Activated T-helper 2 cell treated with anti-CD3 and anti-CD28 coated beads, Interferon-gamma antibody, Interleukin-2, Interleukin-4, amounts not matched to agents 10 μg/mL and 5 μg/mL and 100 μg/mL, durations not matched to agents 14 hours and 24 hours and 36 hours (primary cell): ENCODE measurements at places on chromosomes 16 and 17. TPM values are rescaled to one million over a fixed set of nuclear protein-coding genes. Genes with fewer than 3 reads are reported as not detected.
A peak's percentile ranks its signal among the peaks of the same experiment; 100 is the strongest.

DNA sequence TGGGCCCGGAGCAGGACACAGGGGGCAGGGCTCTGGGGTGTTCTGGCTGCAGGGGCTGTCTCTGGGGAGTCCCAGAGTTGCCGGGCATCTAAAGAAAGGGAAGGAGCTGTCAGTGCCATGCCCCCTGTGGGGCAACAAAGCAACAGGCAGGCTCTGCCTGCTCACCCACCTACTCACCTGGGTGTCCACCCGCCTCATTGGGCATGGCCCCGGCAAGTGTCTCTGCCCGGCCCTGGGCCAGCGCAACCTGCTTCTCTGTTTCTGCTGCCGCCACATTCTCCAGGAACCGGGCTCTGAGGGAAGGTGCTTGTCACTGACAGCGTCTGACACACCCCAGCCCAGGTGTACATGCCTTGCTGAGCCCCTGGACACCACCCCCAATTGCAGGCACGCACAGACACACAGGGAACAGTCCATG, 7.3 kb downstream of the TMEM208 start:
- DNase-seq, result no peak
- H3K27me3 ChIP-seq, result no peaks in the 10 kb centered on the region
- peaks cover 84% of the 10 kb centered on the region for H3K36me3 ChIP-seq
- peaks cover 5% of the 10 kb centered on the region for H3K4me1 ChIP-seq

GRCh38 chr16:6856578-6856977, 476.1 kb upstream of the RBFOX1 start:
- no peak overlapping the region for H3K27ac ChIP-seq
- H3K4me3 ChIP-seq, result no peak overlapping the region
- no peaks in the 10 kb centered on the region for H3K27me3 ChIP-seq
- no peak for DNase-seq
- H3K36me3 ChIP-seq, result no peaks in the 10 kb centered on the region

GRCh38 chr17:17455173-17455572, 21.6 kb upstream of the MED9 start:
- H3K4me3 ChIP-seq, result no peak overlapping the region
- no peak for DNase-seq
- H3K36me3 ChIP-seq, result no peaks in the 10 kb centered on the region
- no peaks in the 10 kb centered on the region for H3K27me3 ChIP-seq
- H3K4me1 ChIP-seq, result no peaks in the 10 kb centered on the region

GRCh38 chr16:26765087-26765486, 301.6 kb upstream of the C16orf82 start:
- H3K27ac ChIP-seq, result no peak overlapping the region
- H3K27me3 ChIP-seq, result peaks cover 7% of the 10 kb centered on the region
- H3K36me3 ChIP-seq, result no peaks in the 10 kb centered on the region
- no peak overlapping the region for H3K4me3 ChIP-seq
- H3K4me1 ChIP-seq, result peaks cover 3% of the 10 kb centered on the region
- no peak for DNase-seq

DNA sequence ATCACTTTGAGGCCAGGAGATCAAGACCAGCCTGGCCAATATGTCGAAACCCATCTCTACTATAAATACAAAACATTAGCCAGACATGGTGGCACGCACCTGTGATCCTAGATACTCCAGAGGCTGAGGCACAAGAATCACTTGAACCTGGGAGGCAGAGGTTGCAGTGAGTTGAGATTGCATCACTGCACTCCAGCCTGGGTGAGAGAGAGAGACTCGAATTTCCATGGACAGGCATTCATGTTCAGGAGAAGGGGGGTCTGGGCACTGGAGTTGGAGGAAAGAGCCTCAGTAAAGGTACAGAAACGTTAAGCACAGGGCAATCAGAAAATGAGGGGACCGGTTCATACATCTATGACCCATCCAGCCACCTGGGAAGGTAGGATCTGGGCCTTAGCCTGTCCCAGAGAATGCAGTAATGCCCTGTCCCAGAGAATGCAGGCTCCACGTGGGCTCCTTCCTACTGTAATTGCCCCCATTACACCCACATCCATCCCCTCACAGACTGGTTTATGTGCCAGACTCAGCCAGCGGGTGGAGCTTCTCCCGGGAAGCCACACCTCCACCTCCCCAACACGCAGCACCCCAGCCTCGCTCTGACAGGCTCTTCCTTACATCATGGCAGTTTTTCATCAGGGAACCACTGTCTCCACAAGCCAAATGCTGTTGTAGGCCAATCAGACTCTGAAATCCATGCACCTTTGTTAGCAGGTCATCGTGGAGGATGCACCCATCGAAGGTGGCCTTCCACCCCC, 21.6 kb upstream of the ARL4D start:
- peaks cover 22% of the 10 kb centered on the region for H3K36me3 ChIP-seq
- no peak overlapping the region for H3K27ac ChIP-seq
- no peak for DNase-seq
- H3K27me3 ChIP-seq, result no peaks in the 10 kb centered on the region

The MRC2 gene
- 3.1 and 3.7 TPM in 2 replicates for total RNA-seq

DNA sequence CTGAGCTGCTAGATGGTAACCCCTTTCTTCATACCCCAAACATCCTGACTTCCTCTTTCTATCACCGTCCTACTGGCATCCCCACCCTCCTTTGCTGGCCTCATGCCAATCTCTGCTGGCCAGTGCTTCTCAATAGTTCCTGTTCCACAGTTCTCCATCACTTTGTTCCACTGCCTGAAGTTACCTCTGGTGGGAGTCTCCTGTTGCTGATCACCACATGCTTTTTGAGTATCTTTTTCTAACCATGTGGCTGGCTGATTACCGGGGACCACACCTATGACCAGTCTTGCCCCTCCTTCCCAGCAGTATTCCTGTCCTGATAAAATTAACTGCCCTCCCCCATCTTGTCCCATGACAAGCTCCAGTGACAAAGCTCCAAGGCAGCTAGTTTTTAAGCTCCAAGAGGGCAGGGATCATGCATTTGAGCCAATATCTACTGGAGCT, 380.4 kb upstream of the CCL2 start:
- no peaks in the 10 kb centered on the region for H3K27me3 ChIP-seq
- H3K4me3 ChIP-seq, result no peak overlapping the region
- no peak for DNase-seq
- no peaks in the 10 kb centered on the region for H3K4me1 ChIP-seq

GRCh38 chr17:31788571-31788946, 70.5 kb downstream of the COPRS start:
- H3K27ac ChIP-seq, result no peak overlapping the region
- H3K27me3 ChIP-seq, result peaks cover 2% of the 10 kb centered on the region
- no peak for DNase-seq
- H3K36me3 ChIP-seq, result no peaks in the 10 kb centered on the region
- H3K4me1 ChIP-seq, result peaks cover 3% of the 10 kb centered on the region

The KRTAP2-2 gene
- total RNA-seq, result not detected in 2 replicates

- peak overlapping the region; percentile 99 for H3K27ac ChIP-seq
- peaks cover 66% of the 10 kb centered on the region for H3K36me3 ChIP-seq
These were observed 2.7 kb downstream of the MAP3K14 start for GRCh38 chr17:45313996-45314740.

DNA sequence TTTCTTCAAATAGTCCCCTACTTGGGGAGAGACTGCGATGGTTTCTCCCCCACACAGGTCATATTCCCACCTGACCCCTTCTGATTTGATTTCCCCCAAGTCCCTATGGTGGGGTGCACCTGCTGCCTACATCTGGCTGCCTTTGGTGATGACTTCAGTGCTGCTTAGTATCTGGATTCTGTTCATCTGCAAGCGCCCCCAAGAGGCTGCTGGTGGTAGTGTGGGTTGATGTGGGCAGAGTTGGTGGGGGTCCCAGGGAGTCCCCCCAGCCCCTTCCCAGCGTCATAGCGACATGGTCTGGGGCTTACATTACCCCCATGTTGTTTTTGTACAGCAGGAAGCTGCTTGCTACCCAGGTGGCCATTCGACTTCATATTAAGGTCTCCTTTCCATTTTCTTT, 99.2 kb downstream of the NTN1 start:
- no peak for DNase-seq
- H3K27ac ChIP-seq, result no peak overlapping the region
- H3K36me3 ChIP-seq, result no peaks in the 10 kb centered on the region

DNA sequence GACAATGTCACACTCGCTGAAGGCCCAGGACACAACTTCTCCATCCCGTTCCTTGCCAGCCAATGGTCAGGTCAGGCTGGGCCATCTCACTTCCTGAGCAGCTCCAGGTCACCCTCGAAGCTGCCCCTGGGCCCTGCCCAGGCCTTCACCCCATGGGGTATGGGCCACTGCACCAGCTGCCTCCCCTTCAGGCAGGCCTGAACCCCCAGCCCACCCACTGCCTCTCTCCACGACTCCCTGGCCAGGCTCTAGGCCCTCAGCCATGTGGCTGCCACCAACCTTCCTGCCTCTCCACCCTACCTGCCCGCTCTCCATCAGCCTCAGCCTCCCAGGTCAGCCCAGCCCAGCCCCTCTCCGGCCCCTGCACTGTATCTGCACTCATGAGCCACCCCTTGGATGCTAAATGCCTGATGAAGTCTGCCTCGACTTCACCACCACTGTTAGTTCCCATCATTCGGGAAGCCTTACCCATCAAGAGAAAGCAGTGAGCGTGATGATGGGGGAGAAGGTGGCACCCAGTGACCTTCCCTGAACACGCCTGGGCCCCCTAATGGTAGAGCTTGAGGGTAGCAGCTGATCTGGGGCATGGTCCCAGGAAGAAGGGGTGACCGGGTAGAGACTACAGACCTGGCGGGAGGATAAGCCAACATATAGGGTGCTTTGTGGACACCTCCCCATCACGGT, 30.9 kb upstream of the C16orf95 start:
- H3K27me3 ChIP-seq, result no peaks in the 10 kb centered on the region
- no peak overlapping the region for H3K4me3 ChIP-seq
- H3K4me1 ChIP-seq, result peaks cover 11% of the 10 kb centered on the region
- H3K27ac ChIP-seq, result no peak overlapping the region
- H3K36me3 ChIP-seq, result peaks cover 22% of the 10 kb centered on the region

DNA sequence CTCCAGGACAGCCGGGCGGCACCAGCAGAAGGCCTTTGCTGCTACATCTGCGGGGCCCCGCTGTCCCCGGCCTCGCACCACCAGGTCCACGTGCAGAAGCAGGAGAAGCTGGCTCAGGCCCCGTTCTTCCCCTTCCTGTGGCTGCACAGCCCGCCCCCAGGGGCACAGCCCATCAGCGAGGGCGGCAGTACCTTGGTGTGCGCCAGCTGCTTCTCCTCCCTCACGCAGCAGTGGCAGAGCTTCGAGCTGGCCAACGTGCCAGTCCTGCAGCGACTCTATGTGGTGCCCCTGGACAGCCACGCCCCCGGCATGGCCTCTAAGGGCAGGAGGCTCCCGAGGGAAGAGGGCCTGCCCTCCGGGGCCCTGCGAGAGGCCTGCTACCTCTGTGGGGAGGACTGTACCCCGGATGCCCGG, 58.3 kb upstream of the CIBAR2 start:
- no peak overlapping the region for H3K27ac ChIP-seq
- no peaks in the 10 kb centered on the region for H3K4me1 ChIP-seq
- H3K4me3 ChIP-seq, result no peak overlapping the region
- peaks cover 60% of the 10 kb centered on the region for H3K27me3 ChIP-seq

DNA sequence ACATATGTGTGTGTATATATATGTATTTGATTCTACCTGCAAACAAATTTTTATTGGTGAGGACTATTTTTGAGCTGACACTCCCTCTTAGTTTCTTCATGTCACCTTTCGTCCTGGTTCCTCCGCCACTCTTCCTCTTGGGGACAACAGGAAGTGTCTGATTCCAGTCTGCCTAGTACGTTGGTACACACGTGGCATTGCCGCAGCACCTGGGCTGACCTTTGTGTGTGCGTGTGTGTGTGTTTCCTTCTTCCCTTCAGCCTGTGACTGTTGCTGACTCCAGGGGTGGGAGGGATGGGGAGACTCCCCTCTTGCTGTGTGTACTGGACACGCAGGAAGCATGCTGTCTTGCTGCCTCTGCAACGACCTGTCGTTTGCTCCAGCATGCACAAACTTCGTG, 29.4 kb upstream of the CACNG5 start:
- peaks cover 10% of the 10 kb centered on the region for H3K4me1 ChIP-seq
- no peak for DNase-seq
- H3K27me3 ChIP-seq, result no peaks in the 10 kb centered on the region
- H3K4me3 ChIP-seq, result no peak overlapping the region

- H3K27me3 ChIP-seq, result no peaks in the 10 kb centered on the region
- H3K4me3 ChIP-seq, result no peak overlapping the region
- H3K27ac ChIP-seq, result peak overlapping the region; percentile 59
- H3K36me3 ChIP-seq, result peaks cover 20% of the 10 kb centered on the region
- H3K4me1 ChIP-seq, result peaks cover 19% of the 10 kb centered on the region
These were observed 18.4 kb downstream of the CYB5D2 start for GRCh38 chr17:4161192-4161966.

The SP6 gene
- total RNA-seq, result 0.09 and 0.14 TPM in 2 replicates

GRCh38 chr16:83863682-83864081, 35.2 kb upstream of the MLYCD start:
- peaks cover 15% of the 10 kb centered on the region for H3K27me3 ChIP-seq
- no peak overlapping the region for H3K4me3 ChIP-seq
- no peak overlapping the region for H3K27ac ChIP-seq
- no peaks in the 10 kb centered on the region for H3K36me3 ChIP-seq

- H3K27ac ChIP-seq, result no peak overlapping the region
- no peak overlapping the region for H3K4me3 ChIP-seq
- no peaks in the 10 kb centered on the region for H3K4me1 ChIP-seq
- DNase-seq, result no peak
- no peaks in the 10 kb centered on the region for H3K27me3 ChIP-seq
These were observed 46.8 kb downstream of the TIMM22 start for GRCh38 chr17:1043601-1044251.

DNA sequence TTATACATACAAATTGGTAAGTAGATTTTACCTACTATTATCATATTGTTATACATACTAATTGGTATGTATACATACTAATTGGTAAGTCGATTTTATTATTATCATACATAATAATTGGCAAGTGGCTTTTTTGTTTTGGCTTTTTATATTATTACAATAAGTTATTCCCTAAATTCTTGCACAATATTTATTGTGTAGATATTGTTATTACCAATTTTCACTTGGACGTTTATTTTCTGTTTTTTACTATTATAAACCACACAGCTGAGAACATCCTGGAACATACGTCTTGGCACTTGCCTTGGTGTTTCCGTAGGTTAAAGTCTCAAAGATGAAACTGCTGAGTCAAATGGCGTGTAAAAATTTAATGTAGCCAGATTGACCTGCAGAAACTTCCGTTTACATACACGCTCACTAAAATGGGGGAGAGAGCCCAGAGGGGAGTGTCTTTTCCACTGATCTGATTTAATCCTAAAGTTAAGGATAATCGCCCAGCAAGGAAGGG, 18.9 kb downstream of the GNGT2 start:
- H3K27ac ChIP-seq, result peak overlapping the region; percentile 93
- DNase-seq, result no peak
- H3K36me3 ChIP-seq, result no peaks in the 10 kb centered on the region
- peak overlapping the region; percentile 84 for H3K4me3 ChIP-seq
- peaks cover 34% of the 10 kb centered on the region for H3K4me1 ChIP-seq
- H3K27me3 ChIP-seq, result no peaks in the 10 kb centered on the region

The RAC3 gene
- 15.4 and 18.4 TPM in 2 replicates for total RNA-seq
